Activated CD4-positive, alpha-beta T cell treated with anti-CD3 and anti-CD28 coated beads, Interleukin-10, Interleukin-2, amounts not matched to agents 100 ng/mL and 50 ng/mL, durations not matched to agents 16 hours and 8 hours (primary cell): ENCODE measurements at places on chromosomes 12 and 14.
A peak's percentile ranks its signal among the peaks of the same experiment; 100 is the strongest.

DNA sequence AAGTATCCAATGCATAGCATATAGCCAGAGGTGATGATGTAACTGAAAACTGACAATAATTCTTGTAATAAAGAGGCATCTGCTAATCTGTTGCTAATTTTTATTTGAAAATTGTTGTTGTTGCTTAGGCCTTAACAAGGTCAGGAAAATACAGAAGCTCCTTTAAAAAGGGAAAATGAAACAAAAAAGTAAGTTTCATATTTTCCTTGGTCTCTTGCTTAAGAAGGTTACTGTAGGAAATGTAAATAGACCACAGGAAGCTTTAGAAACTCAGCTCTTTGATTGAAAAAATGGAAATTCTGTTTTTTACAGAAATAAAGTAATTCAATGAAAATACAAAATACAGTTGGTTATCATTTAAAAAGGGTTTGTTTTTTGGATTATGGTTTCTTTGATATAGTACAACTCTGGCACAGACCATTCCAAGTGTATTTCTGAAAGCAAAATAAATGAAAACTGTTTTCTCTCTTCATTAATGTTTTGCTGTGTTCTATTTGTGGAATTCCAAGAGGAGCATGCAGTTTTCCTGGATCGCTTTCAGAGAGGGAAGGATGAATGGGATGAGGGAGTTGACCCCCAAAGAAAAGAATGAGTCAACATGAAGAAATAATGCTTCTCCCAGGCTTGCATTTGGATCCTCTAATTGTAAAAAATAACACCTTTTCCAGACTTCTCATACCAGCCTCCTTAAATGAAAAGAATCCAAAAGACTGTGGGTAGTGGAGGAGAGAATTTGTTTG is 398.0 kb upstream of the FAR2 start:
- no peak for DNase-seq

- DNase-seq = no peak
These were observed 38.5 kb downstream of the SLC25A47 start for GRCh38 chr14:100361626-100362025.

DNA sequence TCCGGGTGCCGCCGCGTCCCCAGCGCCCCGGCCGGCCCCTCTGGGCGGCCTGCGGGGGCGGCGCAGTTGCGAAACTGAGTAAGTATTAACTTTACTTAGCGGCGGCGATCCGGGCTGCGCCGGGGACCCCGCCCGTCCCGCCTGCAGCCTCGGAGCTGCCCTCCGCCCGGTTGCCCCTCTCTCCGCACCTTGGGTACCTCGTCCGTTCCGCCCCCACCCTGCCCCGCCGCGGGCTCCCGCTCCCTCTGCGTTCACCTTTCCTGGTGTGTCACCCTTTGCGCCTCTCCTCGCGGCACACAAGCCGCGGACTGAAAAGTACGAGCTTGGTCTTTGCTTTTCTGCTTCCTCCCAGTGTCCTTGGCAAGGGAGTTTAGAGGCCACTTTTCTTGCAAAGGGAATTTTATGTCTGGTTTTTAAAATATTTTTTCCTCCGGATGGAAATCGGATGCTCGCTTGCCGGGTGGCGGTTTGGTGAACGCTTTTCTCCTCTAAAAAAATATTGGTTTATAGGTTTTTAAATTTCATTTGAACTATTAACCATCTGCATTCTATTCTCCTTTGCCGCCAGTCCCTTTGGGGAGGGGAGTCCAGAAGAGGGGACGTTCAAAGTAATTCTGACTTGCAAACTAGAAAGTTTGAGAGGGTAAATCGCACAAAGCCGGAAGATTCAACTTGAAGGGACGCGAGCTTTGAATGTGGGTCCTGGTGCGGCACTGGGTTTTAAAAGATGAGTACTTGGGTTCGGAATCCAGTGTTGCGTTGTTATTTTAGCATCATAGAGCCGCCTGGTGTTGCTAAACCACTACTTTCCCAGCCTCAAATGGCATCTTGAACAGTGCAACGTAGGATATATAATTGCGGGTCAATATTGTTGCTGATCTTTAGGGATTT is 834 bp downstream of the RASSF8 start:
- peak; percentile 9 for DNase-seq

DNA sequence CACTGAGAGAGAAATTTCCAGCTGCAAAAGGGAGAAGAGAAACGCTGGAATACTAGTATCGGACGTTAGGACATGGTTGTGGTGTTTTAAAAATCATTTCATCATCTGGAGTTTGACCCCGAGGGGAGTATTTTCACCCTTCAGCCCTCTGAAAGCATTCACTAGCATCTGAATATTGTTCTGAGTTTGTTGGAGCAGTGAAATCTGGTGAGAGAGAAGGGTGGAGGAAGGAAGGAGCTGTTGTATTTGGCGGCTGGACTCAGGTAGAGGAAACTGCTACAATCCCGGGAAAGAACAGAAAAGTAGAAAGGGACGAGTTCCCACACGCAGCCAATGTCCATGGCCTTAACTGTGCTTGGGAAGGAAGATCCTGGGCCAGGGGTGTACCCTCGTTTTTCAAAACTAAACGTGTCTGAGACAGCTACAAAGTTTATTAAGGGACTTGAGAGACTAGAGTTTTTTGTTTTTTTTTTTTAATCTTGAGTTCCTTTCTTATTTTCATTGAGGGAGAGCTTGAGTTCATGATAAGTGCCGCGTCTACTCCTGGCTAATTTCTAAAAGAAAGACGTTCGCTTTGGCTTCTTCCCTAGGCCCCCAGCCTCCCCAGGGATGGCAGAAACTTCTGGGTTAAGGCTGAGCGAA is 896 bp upstream of the CDKN1B start:
- DNase-seq = no peak

DNA sequence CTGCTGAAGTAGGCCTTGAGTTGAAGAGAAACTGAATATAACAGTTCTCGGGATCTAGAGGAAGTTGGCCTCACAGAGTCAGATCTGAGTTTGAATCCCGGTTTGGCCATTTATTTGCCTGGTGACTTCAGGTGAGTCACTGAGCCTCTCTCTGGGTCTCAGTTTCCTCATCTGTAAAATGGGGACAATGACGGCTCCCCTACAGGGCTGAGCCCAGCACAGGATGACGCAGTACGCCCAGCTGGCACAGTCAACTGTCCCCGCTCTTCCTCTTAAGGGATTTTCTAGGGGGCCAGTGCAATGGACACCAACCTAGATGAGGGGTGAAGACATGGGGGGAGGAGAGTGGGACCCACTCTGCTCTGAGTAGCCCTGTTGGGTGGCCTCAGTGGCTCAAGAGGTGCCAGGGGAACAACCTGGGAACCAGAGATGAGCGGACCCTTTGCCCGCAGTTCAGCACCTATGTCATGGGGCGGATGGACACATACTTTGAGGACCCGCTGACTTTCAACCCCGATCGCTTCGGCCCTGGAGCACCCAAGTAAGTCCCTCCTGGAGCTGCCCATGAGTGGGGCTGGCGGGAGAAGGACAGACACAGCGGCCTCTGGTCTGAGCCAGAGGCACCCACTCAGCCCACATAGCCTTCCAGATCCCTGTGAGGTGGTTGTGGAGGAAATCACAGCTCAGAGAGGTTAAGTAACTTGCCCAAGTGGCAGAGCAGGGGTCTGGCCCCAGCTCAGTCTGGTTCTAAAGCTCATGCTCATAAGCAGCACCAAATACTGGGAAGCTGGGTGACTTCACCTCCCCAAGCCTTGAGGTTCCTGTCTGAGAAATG is 41.1 kb downstream of the CYP46A1 start:
- DNase-seq = no peak

DNA sequence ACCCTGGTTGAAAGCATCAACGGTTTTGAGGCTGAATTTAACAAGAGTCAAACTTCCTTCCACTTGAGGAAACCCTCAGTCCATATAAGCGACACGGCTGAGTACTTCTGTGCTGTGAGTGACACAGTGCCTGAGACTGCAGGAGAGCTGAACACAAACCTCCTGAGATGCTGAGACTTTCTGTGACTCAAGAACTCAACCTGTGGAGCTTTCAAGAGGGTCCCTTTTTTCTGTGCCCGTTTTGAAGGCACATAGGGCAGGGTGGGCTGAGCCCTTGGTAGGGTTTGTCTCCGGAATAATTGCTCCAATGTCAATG is 305.3 kb upstream of the OR4E1 start:
- DNase-seq = no peak

DNA sequence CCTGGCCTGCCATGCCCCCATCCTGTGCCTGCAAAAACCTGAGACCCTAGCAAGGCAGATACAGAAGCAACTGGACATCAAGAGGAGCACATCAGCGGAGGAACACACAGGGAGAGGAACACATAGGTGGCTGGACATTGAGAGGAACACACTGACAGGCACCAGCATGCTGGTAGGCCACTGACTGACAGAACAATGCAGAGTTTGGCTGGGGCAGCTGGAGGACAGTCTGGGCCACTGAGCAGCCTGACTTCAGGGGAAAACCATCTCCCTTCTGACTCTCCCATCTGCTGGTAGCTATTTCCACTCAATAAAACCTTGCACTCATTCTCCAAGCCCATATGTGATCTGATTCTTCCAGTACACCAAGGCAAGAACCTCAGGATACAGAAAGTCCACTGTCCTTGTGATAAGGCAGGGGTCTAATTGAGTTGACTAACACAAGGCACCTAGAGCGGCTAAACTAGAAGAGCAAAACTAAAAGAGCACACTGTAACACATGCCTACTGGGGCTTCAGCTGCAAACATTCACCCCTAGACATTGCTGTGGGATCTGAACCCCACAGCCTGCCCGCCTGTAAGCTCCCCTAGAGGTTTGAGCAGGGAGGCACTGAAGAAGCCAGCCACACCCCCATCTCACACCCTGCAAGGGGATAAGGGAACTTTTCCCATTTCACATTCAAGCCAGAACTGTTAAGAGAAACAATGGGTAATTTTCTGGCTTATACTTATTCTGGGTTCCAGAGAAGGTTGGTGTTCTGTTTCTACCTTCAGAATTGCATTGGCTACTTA is 22.1 kb downstream of the CLECL1 start:
- no peak for DNase-seq

- DNase-seq = peak; percentile 52
These were observed 39.0 kb downstream of the SLCO1B1 start for GRCh38 chr12:21169878-21170472.

- no peak for DNase-seq
These were observed 149.3 kb downstream of the DPF3 start for GRCh38 chr14:72744416-72745120.

GRCh38 chr12:113803759-113804140 is 162.4 kb downstream of the RBM19 start:
- DNase-seq = no peak

DNA sequence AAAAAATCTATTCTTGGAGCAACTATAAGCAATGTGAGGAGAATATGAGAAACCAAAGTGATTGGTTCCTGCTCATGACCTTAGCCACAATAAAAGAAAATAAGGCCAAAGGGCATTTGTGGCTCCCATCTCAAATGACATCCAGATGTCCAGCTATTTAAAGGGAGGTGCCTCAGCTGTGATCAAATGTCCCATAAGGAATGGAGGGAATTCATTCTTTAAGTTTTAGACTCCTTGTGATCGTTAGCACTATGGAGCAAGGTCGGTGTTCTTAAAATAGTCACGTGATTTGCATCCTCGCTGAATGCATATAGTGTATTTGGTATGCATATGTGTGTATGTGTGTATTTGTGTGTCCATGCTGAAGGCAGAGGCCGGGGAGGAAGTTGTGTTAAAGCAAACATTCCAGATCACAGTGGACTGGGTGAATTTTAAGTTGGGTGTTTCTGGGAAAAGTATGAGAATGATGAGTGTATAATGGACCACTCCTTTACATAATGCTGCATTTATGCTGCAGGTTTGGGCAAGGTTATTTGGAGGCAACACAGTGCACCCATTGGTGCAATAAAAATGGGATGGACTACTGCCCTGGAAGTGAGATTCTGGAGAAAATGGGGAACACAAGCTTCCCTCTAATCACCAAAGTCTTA is 5.6 kb upstream of the E2F7 start:
- DNase-seq = no peak

GRCh38 chr12:6978611-6979011 is 7.9 kb downstream of the EMG1 start:
- DNase-seq = no peak

DNA sequence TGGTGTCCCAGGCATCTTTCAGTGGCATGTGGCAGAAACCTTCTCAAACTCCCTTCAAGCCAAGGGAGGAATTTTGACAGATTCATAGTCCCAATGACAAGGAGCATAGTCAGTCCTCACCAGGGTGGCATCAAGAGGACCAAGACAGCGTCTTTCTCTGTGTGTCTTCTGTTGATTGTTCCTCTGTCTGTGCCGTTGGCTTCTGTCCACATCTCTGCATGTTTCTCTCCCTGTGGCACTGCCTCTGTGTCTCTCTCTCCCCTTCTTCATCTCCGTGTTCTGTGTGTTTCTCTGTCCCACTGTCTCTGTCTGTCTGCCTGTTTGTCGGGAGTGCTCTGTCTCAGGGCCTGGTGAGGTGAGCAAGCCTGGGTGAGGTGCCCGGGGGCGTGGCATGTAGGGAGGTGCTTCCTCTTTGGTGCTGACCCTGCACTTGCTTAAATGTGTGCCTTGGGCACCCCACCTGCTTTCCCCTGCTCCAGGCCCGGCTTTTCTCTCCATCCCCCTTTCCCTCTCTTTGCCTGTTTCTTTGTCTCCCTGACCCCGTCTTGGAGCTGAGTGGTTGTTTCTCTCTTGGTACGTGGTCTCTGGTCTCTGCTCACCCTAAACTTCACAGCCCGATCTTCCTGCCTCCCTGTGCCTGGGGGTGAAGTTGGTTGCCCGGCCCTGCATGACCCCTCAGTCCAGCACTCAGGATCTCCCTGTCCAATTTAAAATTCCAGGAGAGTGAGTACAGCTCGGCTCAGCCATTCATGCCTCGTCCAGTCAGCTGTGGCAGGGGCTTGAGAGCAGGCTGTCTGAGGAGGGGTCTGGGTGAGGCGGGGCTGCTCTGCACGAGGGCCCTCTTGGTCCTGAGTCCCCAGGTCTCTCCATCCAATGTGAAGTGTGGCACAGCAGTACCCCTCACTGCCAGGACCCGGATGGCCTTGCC is 28.5 kb downstream of the JDP2 start:
- no peak for DNase-seq

- no peak for DNase-seq
These were observed 332.5 kb downstream of the NPAS3 start for GRCh38 chr14:33271216-33271615.

DNA sequence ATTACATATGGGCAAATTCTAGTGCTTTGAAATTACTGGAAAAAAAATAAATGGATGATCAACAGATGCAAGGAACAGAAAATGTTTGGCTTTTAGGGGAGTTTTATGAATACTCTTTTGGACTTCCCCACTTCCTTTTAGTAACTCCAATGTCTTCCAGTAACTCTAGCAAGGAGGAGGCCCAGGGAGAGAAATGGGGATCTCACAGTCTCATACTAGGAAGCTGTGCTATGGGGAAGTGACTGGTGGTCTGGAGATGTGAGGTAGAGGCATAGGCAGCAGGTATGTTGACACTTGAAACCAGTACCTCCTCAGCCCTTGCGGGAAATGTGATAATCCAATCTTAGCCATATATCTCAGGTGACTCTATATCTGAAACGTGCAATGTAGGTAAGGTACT is 68.1 kb downstream of the CRADD start:
- no peak for DNase-seq

DNA sequence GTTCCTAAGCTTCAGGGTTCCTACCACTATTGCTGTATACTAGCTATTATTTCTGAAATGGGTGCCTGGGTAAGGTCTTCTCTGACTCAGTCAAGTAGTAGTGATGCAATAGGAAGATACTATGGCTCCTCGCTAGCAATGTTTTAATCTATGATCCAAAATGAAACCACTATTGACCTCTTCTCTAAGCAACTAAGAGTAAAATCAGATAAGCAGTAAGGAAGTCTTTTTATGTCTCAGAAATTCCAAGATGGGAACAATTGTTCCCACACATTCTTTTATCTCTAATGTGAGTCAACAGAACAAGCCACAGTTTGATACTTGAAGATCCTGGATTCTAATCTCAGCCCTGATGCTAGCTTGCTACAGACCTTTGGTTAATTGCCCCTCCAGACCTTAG is 45.1 kb downstream of the AREL1 start:
- peak; percentile 59 for DNase-seq
